GM04504 (cell line): ENCODE measurements at places on chromosomes 12 and 14.

DNA sequence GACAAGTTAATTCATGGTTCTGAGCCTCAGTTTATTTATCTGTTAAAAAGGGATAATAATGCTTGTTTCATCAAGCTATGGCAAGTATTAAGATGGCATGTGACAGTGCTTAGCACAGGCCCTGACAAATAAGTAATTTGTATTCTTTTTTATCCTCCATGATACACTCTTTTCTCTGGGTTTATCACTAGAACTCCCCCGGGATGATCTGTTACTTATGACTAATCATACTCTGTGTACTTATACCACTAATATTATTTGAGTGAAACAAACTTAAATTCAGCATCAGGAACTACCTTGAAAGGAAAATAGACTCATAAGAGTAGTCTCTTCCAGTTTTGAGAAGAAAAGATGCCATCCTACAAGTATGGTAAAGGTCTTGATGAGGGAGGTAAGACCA is 283.8 kb downstream of the PAWR start:
- no peak for DNase-seq

- DNase-seq, result no peak
Measured at GRCh38 chr14:75064205-75064567, 362 bp upstream of the ACYP1 start.

- DNase-seq, result no peak
Measured at GRCh38 chr12:114168061-114168460, 201.9 kb upstream of the RBM19 start.

DNA sequence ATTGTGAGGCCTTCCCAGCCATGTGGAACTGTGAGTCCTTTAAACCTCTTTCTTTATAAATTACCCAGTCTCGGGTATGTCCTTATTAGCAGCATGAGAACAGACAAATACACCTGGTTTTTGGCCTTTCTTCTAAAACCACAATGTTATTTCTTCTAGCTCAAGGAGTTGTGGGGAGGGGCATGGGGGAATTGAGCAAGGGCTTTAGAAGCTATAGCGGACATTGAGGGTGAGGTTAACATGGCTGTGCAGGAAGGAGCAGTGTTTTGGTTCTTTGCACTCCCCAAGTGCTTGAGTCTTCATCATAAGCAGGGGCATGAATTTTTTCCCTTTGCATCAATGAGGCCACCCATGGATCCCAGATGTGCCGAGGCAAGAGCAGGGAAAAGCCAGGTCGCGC is 86.8 kb downstream of the SPRING1 start:
- no peak for DNase-seq

DNA sequence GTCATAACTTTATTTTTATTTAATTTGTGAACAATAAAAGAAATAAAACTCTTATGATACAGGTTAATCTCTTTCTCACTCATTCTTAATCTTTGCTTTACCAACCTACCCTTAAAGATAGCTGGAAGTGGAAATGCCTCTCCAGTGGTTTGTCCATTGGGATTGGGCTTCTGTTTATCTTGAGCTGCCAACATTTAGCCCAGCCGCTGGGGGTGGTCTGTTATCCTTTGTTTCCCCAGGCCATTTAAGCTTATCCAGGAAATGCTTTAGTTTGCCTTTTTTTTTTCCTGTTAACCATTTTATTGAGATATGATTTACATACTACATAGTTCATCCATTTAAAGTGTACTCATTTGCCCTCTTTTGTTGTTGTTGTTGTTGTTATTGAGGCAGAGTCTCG is 8.2 kb downstream of the TDG start:
- DNase-seq, result no peak

GRCh38 chr12:51706206-51706605 is 115.2 kb downstream of the SCN8A start:
- no peak for DNase-seq

GRCh38 chr12:19008102-19008501 is 121.4 kb upstream of the PLEKHA5 start:
- no peak for DNase-seq

DNA sequence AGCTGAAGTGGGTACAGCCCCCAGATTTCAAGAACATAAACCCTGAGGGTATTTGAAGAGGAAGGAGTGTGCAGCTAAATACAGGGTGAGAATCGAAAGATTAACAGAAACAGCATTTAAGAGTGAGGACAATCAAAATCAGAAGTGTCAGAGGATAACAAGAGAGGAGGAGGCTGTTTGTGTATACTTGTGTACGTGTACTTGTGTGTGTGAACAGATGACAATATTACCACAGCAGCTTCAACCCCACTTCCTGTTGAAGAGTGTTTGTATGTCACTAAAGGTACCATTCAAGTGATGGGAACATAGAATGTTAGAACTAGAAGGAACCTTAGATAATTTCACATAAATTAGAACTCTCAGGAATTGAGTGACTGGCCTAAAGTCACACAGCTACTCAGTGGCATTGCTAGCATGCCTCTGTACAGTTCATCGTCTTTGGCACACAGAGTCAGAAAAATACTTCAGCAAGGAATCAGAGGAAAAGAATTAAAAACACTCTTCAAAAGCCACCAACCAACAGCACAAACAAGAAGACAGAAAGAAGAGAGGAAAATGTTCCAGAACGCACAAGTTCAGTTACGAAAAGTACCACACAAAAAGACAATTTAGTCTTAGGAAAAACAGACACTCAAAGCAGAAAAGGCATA is 164.3 kb upstream of the BCL2L14 start:
- peak; percentile 51 for DNase-seq

GRCh38 chr12:42076976-42077375 is 67.7 kb downstream of the GXYLT1 start:
- DNase-seq, result no peak

- DNase-seq, result no peak
Measured at GRCh38 chr12:122840580-122841513, 5.6 kb downstream of the HIP1R start.
